ENCODE measurements at places on chromosomes 5 and 9. TPM values are rescaled to one million over a fixed set of nuclear protein-coding genes. Genes with fewer than 3 reads are reported as not detected.

DNA sequence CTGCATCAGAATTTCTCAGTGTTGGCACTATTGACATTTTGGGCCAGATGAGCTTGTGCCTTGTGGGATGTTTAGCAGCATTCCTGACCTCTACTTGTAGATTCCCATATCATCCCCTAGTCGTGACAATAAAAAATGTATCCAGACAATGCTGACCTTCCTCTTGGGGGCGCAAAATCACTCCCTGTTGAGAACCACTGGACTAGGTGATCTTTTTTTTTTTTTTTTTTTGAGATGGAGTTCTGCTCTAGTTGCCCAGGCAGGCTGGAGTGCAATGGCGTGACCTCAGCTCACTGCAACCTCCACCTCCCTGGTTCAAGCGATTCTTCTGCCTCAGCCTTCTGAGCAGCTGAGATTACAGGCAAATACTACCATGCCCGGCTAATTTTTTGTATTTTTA lies 22.6 kb downstream of the STXBP1 start:
- H3K27me3 ChIP-seq, result no peaks in the 10 kb centered on the region
- H3K36me3 ChIP-seq, result no peaks in the 10 kb centered on the region
- peaks cover 11% of the 10 kb centered on the region for H3K4me1 ChIP-seq

DNA sequence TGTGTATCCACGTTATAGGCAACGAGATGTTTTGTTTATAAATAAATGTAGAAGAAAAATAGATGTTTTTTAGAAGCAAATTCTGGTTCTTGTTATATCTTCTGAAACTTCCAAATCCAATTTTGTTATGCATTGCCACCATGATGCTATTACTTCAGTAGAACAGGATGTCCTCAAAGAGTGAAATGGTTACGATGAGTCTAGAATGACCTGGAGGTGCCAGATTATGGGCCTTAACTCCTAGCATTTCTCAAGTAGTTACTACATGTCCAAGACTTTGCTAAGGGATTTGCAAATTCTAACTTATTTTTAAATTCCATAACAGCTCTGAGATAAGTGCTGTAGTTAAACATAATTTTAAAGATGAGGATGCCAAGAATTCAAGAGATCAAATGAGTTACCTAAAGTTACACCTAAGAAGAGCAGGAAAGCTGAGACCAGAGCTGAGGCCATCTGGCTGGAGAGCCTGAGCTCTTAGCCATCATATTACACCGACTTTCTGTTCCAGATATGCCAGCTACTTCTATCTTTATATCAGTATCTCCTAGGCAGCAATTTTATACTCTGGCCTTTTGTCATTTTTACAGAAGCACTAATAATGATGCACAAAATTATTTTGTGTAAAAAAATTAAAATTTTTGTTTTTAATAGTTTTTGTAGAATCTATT lies 173.2 kb upstream of the RASEF start:
- H3K27me3 ChIP-seq, result no peaks in the 10 kb centered on the region
- no peaks in the 10 kb centered on the region for H3K4me1 ChIP-seq
- no peaks in the 10 kb centered on the region for H3K36me3 ChIP-seq
- DNase-seq, result no peak
- no peak overlapping the region for H3K4me3 ChIP-seq

Gene LHX3
- not detected for total RNA-seq

GRCh38 chr5:137856201-137856600 lies 11.5 kb upstream of the MYOT start:
- no peaks in the 10 kb centered on the region for H3K36me3 ChIP-seq
- DNase-seq, result no peak
- H3K27me3 ChIP-seq, result no peaks in the 10 kb centered on the region
- no peaks in the 10 kb centered on the region for H3K4me1 ChIP-seq
- H3K27ac ChIP-seq, result no peak overlapping the region

GRCh38 chr9:81146684-81147337 lies 542.5 kb downstream of the TLE1 start:
- no peaks in the 10 kb centered on the region for H3K36me3 ChIP-seq
- H3K27ac ChIP-seq, result no peak overlapping the region
- H3K4me1 ChIP-seq, result no peaks in the 10 kb centered on the region

DNA sequence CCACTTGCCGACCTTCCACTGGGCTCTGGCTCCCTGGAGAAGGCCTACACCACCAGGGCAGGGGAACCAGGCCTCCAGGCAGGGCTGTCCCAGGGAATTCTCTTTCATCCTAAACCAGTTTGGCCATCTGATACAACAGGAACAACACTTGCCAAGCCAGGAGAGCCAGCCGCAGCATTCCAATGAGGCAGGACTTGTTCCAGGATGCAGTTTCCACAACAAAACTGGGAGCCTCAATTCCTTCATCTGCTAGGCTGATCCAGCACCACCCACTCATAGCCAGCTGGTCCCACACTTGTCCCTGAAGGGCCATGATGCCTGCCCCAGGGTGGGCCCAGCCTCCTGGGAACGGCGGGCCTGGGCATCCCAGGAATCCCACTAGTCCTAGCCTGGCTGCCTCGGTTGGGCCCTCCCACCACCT lies 26.0 kb downstream of the BICD2 start:
- H3K27me3 ChIP-seq, result no peaks in the 10 kb centered on the region
- no peaks in the 10 kb centered on the region for H3K36me3 ChIP-seq
- no peak overlapping the region for H3K27ac ChIP-seq
- DNase-seq, result no peak

DNA sequence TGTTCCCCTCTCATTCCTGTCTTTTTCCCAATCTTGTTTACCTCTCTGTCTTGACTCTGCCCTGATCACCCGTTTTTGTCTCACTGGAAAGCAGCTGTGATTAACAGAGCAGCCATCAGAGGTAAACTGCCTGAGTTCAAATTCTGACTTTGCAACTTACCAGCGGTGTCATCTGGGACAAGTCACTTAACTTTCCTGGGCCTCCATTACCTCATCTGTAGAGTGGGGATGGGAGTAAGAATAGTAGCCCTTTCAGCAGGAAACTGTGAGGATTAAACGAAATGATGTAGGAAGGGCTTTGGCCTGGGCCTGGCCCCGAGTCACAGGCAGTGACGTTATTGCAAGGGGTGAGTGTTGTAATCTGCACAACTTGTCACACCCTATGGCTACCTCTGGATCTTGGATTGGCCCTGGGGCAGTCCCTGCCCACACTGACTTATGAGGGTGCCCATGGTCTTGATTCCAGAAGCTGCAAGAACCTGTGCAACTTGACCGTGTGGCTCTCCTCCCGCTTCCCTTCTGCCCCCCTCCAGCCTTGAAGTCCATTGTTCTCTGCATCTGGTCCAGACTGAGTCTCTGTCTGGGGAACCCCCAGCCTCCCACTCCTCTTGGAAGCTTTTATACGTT lies 657 bp upstream of the PCDH12 start:
- no peak overlapping the region for H3K27ac ChIP-seq
- no peak for DNase-seq
- H3K4me1 ChIP-seq, result no peaks in the 10 kb centered on the region
- no peaks in the 10 kb centered on the region for H3K27me3 ChIP-seq

Gene NTRK2
- not detected for total RNA-seq

GRCh38 chr5:117379521-117379920 lies 804.9 kb upstream of the SEMA6A start:
- no peak overlapping the region for H3K27ac ChIP-seq
- H3K4me3 ChIP-seq, result no peak overlapping the region
- H3K27me3 ChIP-seq, result no peaks in the 10 kb centered on the region

GRCh38 chr9:95511952-95512708 lies 4.6 kb downstream of the PTCH1 start:
- peaks cover 32% of the 10 kb centered on the region for H3K4me1 ChIP-seq
- H3K4me3 ChIP-seq, result peak overlapping the region; percentile 76
- H3K27ac ChIP-seq, result peak overlapping the region; percentile 74

Gene PAXX
- total RNA-seq, result 89.0 TPM

- H3K27ac ChIP-seq, result no peak overlapping the region
- no peaks in the 10 kb centered on the region for H3K4me1 ChIP-seq
- H3K36me3 ChIP-seq, result no peaks in the 10 kb centered on the region
Observed at GRCh38 chr9:76707510-76707909, 56.7 kb upstream of the PCA3 start.

GRCh38 chr5:35862126-35862525 lies 5.4 kb downstream of the IL7R start:
- H3K4me3 ChIP-seq, result no peak overlapping the region
- H3K4me1 ChIP-seq, result peaks cover 10% of the 10 kb centered on the region
- no peaks in the 10 kb centered on the region for H3K36me3 ChIP-seq
- H3K27me3 ChIP-seq, result no peaks in the 10 kb centered on the region
- no peak overlapping the region for H3K27ac ChIP-seq
- no peak for DNase-seq

- no peak overlapping the region for H3K4me3 ChIP-seq
- H3K36me3 ChIP-seq, result no peaks in the 10 kb centered on the region
- no peak overlapping the region for H3K27ac ChIP-seq
- H3K27me3 ChIP-seq, result no peaks in the 10 kb centered on the region
- H3K4me1 ChIP-seq, result no peaks in the 10 kb centered on the region
- no peak for DNase-seq
Observed at GRCh38 chr9:82052081-82052480, 63.5 kb downstream of the SPATA31D1 start.

- no peaks in the 10 kb centered on the region for H3K36me3 ChIP-seq
- no peaks in the 10 kb centered on the region for H3K27me3 ChIP-seq
- no peaks in the 10 kb centered on the region for H3K4me1 ChIP-seq
- no peak overlapping the region for H3K27ac ChIP-seq
- no peak overlapping the region for H3K4me3 ChIP-seq
Observed at GRCh38 chr5:35668319-35668718, 50.7 kb downstream of the SPEF2 start.

Gene CDC25C
- total RNA-seq, result 19.3 TPM

DNA sequence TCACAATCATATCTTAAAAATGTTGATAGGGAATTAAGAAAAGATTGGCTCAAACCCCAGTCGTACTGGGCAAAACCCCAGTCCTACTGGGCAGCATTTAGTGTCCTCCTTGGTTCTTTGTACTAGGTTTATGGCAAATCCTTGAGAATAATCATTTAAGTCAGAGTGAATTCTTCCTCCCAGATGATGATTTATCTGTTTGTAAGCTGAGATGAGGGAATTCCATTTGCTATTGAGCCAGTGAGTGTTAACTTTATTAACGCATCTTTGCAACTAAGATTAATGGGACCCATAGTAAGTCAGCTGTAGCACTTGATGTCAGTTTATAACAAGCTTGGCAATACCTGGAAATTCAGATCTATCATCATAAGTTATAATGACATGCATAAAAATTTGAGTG lies 821.8 kb upstream of the DMAC1 start:
- no peak overlapping the region for H3K27ac ChIP-seq
- no peaks in the 10 kb centered on the region for H3K4me1 ChIP-seq
- no peak for DNase-seq
- H3K27me3 ChIP-seq, result no peaks in the 10 kb centered on the region
- no peak overlapping the region for H3K4me3 ChIP-seq
